Neuronal stem cell (in vitro differentiated cells): ENCODE measurements at places on chromosomes 7 and 10.

- DNase-seq, result peak; percentile 6
These were observed 41.5 kb upstream of the SLC39A12 start for GRCh38 chr10:17910125-17910789.

DNA sequence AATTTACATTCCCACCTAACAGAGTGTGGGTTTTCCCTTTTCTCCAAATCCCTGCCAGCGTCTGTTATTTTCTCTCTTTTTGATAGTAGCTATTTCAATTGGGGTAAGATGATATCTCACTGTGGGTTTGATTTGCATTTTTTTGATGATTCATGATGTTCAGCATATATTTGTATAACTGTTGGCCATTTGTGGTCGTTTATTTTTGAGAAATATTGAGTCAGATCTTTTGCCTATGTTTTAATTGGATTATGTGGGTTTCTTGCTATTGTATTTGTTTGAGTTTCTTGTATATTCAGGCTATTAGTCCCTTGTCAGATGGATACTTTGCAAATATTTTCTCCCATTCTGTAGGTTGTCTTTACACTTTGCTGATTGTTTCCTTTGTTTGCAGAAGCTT is 193.8 kb downstream of the ABCA13 start:
- DNase-seq, result no peak

- DNase-seq, result no peak
These were observed 34.5 kb downstream of the ATXN7L1 start for GRCh38 chr7:105841866-105842265.

- DNase-seq, result no peak
These were observed 166.5 kb downstream of the COL28A1 start for GRCh38 chr7:7369134-7369533.

DNA sequence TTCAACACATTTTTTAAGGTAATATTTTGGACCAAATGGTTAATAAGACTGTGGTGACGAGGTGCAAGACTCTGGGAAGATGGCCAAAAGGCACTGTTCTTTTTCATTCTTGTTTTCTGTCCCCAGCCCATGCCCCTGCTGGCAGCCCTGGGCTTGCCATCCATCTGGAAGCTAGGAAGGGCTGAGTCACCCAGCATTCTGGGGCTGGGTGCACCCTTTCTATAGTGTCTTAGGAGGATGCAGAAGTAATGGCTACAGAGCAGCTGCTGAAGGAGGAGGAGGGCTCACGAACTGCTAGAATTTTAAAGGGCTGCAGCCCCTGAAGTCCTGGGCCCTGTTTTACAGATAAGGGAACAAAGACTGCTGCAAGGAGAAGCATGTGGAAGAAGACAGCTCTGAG is 42.8 kb upstream of the ZNF32 start:
- no peak for DNase-seq

DNA sequence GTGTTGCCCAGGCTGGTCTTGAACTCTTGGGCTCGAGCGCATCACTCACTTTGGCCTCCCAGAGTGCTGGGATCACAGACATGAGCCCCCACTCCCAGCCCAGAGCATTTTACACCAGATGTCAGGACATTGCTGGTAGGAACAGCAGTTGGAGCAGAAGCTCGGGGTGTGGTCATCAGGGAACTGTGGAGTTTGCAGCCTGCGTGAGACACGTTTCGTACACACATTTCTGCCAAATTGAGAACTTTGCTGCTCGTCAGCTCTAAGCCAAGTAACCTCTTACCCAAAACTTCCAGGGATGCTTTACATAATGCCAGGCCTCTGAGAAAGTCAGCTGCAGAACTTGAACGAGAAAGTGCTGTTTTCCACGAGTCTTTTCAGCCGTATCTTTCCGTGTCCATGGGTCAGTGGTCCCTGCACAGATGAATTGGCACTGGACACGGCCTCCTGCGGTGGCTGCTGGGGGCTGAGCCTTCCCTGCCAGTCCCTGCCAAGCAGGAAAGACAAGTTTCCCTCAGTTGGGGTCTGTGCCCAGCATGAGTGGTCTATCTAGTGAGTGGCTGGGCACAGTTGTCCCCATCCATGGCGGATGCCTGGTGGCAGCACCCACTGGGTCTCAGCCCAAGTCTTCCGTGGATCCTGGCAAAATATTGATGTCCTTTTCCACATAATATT is 54.4 kb downstream of the DNAJB6 start:
- no peak for DNase-seq

GRCh38 chr7:81140252-81140651 is 221.4 kb upstream of the SEMA3C start:
- DNase-seq, result no peak

GRCh38 chr7:10618953-10619352 is 354.7 kb upstream of the PHF14 start:
- DNase-seq, result peak; percentile 48

- no peak for DNase-seq
These were observed 101.3 kb downstream of the COL28A1 start for GRCh38 chr7:7434329-7434728.

DNA sequence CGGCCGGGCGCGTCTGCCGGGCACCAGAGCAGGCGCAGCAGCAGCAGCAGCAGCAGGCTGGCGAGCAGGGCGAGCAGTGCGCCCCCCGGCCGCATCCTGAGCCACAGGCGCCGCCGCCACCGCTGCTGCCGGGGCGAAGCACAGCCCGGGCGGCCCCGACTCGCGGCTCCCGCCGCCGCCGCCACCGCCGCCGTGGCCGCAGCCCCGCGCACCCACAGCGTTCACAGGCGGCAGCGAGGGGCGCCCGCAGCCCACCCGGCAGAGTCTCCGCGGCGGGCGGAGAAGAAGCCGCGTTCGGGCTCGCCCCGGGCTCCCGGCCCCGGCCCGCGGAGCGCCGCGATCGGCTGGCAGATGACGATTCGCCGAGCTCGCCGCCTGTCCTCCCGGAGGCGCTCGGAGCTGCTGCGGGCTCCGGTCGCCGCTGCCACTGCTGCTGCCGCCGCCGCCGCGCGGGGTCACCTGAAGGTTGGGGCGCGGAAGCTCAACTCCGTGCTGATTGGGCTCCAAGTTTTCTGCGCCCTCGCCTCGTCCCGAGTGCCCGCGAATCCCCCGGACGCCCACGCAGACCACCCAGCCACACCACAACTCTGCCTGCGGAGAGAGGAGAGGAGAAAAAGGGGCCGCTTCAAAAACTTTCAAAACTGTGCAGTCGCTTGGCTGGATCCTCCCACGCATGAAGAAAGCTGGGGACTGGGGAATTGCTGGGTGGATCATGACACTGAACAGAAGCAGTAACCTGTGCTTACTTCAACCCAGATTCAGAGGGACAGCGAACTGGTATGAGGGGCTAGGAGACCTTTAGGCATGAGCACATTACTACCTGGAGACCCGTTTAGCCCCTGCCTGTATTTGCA is at the start of gene ST8SIA6:
ST8SIA6 (minus strand) TSS at position 435 of the 854 bp plus-strand sequence; CDS start at position 95, 340 bp downstream.
- peak; percentile 36 for DNase-seq

GRCh38 chr10:108404155-108404554 is 1239.6 kb upstream of the SORCS1 start:
- DNase-seq, result no peak

GRCh38 chr7:75892634-75893272 is 13.9 kb downstream of the RHBDD2 start:
- no peak for DNase-seq

DNA sequence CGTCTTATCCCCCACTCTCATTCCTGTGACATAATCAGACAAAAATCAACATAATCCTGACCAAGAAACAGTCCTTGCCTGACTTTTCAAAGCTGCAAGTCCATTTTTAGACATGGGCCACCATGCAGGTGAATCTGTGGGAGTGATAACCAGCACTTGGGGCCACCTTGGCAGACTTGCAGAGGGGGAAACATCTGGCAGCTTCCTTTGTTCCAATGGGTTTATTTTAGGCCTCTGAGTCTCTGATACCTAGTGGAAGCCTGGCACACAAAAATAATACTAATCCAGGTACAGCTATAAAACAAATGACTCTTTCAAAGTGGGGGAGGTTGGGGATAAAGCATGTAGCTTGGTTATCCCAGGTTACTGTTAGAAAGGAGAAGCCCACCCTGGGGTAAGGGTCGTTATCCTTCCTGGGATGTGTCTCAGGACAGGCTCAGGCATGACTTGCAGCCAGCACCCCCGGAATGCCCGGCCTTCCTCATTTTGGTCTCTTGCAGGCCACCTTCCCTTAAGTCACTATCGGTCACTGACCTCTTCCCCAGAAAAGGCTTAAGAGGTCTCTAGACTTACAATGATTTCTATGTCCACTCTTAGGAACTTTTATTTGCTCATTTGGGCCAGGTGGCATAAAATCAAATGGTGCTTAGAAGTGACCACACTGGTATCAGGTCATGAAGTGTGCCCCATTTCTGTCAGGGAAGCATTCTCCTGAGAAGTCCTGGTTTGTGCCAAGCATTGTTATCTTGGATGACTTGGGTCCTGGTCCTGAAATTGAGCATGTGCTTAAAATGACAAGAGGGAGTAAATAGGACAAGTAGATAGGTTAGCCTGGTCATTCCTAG is 37.6 kb downstream of the EEPD1 start:
- DNase-seq, result no peak

GRCh38 chr7:116525913-116526861 is 1.4 kb downstream of the CAV1 start:
- peak; percentile 71 for DNase-seq

DNA sequence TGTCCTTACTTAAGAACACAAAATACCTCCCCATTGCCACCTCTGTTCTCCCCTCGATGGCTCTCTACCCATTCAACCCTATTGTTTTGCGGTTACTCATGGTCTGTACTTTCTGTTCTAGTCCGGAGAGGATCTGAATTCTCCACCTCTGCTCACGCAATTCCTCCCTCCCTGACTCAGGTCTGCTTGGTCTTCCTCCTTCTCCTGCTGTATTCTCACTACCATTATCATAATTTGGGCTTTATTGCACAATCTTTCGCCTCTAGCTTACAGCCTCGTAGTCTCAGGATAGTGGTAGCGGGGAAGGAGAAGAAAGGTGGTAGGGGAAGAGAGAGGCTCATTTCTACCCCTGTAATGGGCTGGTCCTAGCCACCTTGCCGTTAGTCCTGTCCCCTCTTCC is 35.4 kb upstream of the FAM180A start:
- no peak for DNase-seq

- peak; percentile 54 for DNase-seq
These were observed 58.9 kb downstream of the FRMPD2 start for GRCh38 chr10:48215486-48216203.

GRCh38 chr10:10545771-10546170 is 471.9 kb upstream of the CELF2 start:
- no peak for DNase-seq

DNA sequence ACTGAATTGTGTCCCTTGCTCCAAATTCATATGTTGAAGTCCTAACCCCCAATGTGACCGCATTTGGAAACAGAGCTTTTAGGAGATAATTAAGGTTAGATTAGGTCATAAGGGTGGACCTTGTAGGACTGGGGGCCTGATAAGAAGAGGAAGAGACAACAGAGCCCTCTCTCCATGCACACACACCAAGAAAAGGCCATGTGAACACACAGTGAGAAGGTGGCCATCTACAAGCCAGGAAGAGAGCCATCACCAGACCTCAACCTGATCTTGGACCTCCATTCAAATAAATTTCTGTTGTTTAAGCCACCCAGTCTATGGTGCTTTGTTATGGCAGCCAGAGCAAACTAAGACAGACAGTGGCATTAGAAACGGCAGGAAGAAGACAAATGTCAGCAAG is 12.5 kb upstream of the PRKAR2B start:
- no peak for DNase-seq

- no peak for DNase-seq
These were observed 131.1 kb downstream of the TAX1BP1 start for GRCh38 chr7:27871086-27871485.

- DNase-seq, result no peak
These were observed 29.7 kb downstream of the HTRA1 start for GRCh38 chr10:122490786-122491680.

GRCh38 chr7:18354108-18355085 is 141.2 kb upstream of the HDAC9 start:
- no peak for DNase-seq

DNA sequence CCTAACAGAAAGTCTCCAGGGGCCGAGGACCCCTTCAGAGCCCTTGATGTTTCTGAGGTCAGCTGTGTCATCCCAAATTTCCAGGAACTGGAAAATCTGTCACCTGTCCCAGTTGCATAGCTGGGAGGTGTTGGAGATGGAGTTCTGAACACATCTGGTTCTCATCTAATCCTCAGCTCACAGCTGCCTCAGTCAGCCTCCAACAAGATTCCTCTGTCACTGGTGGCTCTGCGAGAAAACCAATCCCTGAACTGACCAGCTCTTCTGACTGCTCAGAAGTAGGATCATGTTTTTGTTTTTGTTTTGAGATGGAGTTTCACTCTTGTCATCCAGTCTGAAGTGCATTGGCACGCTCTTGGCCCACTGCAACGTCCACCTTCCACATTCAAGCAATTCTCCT is 37.6 kb upstream of the MYL10 start:
- DNase-seq, result no peak

DNA sequence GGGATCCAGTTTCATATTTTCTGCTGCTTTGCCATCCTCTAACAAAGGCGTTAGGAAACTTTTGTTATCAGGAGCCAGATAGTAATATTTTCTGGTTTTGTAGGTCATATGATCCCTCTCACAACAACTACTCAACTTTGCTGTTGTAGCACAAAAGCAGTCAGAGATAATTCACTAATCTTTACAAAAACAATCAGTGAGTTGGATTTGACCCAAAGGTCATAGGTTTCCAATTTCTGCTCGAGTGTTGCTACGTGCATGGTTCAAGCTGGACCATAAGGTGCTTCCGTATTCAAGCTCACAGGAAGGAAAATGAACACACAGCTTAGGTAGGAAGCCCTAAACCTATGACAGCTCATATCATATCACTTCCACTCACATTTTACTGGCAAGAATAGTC is 92.4 kb upstream of the SFMBT2 start:
- DNase-seq, result no peak
